ENCODE measurements at places on chromosomes 1 and 21.
A peak's percentile ranks its signal among the peaks of the same experiment; 100 is the strongest.

GRCh38 chr1:168976267-168976666 lies 130.2 kb upstream of the ATP1B1 start:
- no peak for DNase-seq

GRCh38 chr1:219773110-219773509 lies 155.2 kb downstream of the SLC30A10 start:
- no peak for DNase-seq

DNA sequence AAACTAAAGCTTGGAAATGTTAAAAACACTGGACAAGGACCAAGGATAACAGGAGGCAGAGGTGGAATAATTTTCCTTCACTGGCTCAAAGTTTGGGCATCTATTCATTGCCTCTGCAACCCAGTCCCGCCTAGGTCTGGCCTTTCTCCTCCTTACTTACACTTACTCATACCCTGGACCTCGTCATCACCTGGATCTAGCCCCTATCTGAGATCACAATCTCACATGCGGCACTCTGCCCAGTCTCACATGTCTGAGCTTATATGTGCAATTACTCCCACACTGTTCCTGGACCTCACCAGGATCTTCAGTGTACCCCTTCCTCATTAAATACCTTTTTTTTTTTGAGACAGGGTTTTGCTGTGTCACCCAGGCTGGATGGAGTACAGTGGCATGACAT lies 37.6 kb downstream of the NVL start:
- DNase-seq: no peak

DNA sequence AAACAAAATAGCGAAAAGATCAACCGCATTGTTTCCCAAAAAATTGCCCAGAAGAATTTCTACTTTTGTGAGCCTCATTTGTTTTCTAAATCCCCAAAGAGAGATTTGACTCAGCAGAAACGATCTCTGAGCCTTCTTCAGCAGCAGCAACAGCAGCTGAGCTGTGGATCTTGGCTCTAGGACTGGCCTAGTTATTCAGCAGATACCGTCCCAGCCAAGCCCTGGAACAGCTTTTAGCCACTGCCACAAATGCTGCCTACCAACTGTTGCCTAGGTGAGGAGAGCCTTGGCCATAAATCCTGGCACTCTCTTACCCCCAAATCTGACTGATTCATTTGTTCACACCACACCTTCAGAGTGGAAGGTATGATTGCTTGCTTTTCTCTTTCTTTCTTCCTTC lies 320.1 kb downstream of the TGFB2 start:
- no peak for DNase-seq

DNA sequence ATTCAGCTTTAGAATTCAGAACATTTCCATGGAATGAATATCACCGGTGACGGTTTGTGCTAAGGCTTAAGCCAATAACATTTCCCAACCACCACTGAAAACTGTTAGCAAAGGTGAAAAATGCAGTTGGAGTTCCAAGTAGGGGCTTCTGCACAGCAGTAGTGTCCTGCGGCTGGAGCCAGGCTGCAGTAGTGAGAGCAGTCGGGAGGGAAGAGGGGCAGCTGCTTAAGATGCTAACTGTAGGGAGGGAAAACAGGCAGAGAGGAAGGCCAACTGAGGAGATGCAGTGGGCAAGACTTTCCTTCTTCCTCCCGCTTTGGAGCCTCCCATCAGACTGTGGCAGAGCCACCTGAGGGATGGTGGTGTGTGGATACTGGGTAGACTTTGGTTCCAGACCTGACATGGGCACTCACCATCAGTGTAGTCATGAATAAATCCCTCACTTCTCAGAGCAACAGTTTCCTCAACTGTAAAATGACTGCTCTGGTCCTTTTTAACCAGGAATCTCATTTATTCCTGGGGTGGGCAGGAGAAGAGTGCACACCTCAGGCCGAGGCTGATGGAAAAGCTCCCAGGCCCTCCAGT lies 3.2 kb downstream of the F3 start:
- no peak for DNase-seq

DNA sequence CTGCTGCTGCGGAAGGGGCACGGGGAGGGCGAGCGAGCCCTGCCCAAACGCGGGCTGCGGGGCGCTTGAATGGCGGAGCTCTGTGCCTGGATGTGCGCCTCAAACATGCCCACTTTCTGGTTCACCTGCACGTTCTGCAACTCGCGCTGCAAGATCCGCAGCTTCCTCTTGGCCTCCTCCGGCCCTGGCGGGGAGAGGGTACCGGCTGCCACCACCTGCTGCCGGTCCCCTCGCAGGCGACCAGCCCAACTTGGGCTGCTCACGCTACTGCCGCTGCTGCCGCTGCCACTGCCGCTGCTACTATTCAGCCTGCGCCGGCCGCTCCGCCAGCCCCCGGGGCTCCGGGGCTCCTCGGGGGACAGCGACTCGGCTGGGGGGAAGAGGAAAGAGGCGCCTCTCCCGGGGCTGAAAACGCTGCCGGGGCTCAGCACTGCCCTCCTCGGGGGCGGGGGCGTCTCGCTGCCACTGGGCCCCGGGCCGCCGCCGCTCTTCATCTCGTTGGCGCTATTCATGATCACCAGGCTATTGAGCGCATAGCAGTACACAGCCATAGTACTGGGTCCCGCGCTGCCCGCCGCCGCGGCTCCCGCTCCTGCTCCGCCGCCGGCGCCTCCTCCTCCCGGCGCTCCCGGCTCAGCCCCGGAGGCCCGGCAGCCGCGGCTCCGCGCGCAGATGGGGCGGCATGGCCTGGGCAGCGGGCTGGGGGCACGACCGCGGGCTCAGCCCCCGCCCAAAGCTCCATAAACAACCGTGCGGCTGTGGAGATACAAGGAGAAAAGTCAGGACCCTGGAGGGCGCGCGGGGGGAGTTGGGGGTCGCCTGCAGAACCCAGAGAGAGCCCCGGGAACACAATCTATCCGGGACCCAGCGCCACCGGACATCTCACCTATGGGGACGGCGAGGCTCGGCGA lies 1.9 kb downstream of the ITPKB start:
- DNase-seq: peak; percentile 68

- no peak for DNase-seq
Measured at GRCh38 chr21:26405071-26405470, 168.0 kb downstream of the CYYR1 start.

- DNase-seq: no peak
Measured at GRCh38 chr1:59990470-59990869, 63.9 kb upstream of the CYP2J2 start.

DNA sequence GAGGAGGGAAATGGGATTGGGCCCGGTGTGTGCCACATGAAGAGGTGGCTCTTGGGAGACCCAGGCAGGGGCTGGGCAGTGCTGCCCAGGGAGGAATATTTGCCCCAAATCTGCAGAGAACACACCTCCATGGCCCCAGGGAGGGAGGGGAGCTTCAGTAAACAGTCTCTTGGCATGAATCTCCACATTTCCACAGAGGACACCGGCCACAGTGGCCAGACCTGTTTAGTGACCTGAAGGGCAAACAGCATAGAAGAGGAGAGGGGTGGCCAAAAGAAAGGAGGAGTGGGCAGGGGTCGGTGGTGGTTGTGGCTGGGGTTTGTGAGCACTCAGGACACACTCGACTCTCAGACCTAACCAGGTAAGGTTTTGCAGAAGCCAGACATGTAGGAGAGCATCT lies 54.0 kb upstream of the IFFO2 start:
- no peak for DNase-seq

- no peak for DNase-seq
Measured at GRCh38 chr1:42971841-42972291, 13.2 kb upstream of the SLC2A1 start.

GRCh38 chr1:41847733-41848132 lies 71.0 kb downstream of the HIVEP3 start:
- no peak for DNase-seq

DNA sequence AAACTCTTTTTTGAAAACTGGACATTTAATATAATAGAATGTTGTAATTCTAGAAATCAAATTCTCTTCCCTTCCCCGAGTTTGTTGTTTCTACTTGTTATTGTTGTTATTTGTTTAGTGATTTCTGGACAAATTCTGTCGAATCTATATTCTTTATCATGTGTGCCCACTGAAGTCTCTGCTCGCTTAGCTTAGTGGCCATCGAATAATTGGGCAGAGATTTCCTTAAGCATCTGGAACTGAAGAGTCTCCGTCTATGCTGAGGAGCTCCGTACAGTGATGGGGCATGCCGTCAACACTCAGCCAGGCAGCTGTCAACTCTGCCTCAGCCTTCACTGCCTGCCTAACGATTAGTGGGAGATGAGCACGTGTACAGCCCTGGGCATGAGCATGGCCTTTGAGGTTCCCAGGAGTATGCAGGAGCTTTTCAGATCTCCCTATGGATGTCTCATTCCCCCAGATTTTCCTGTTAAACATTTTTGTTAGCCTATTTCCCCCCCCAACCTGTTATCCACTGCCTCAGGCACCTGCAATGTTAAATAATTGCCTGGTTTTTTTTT lies 66.8 kb downstream of the SLX9 start:
- no peak for DNase-seq

- DNase-seq: no peak
Measured at GRCh38 chr1:64251971-64252370, 48.5 kb downstream of the UBE2U start.

GRCh38 chr1:54940042-54940441 lies 40.4 kb upstream of the TMEM61 start:
- no peak for DNase-seq

GRCh38 chr1:55512466-55512865 lies 297.3 kb upstream of the USP24 start:
- DNase-seq: no peak

GRCh38 chr1:180953291-180954004 lies 40.8 kb downstream of the KIAA1614 start:
- DNase-seq: peak; percentile 34

- no peak for DNase-seq
Measured at GRCh38 chr1:150001415-150001814, 9.1 kb downstream of the OTUD7B start.
